ENCODE measurements at places on chromosomes 4 and X.

GRCh38 chrX:17415242-17415810, 40.3 kb downstream of the NHS start:
- H3K4me3 ChIP-seq: no peak overlapping the region
- no peaks in the 10 kb centered on the region for H3K36me3 ChIP-seq
- DNase-seq: no peak
- peaks cover 31% of the 10 kb centered on the region for H3K4me1 ChIP-seq
- no peak overlapping the region for H3K27ac ChIP-seq

DNA sequence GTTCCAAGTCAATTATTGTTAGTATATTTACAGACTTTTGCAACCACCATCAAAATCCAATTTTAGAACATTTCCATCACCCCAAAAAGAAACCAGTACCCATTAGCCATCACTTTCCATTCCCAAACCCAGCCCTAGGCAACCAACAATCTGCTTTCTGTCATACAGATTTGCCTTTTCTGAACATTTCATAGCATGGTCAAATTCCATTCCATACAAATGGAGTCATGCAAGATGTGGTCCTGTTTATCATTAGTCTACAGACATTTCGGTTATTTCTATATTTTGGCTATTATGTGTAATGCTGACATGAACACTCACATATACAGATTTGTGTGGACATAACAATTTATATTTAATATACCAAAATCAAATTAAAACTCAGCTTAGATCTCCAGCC, 508.7 kb downstream of the ZNF674 start:
- no peak overlapping the region for H3K4me3 ChIP-seq
- no peaks in the 10 kb centered on the region for H3K36me3 ChIP-seq
- DNase-seq: no peak
- no peak overlapping the region for H3K27ac ChIP-seq
- H3K27me3 ChIP-seq: no peaks in the 10 kb centered on the region

DNA sequence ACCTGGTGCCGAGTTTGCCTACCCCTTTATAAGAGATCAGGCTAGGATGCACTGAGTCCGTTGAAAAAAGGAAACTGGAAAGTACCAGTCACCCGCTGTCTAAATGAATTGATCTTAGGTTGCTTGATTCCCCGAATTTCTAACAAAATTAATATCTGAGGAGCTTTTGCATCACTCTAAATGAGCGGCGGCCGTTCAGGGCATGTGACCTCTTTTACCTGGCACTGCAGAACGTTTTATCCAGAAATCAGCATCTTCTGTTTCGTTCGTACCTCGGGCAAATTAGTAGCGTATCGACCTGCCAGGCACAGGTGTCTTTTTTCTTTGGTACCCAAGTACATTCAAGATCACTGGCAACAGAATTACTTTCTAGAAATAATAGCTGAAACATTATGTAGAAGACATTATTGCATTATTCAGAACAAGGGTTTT, 876 bp downstream of the KLHL2 start:
- peak overlapping the region; percentile 94 for H3K27ac ChIP-seq
- H3K27me3 ChIP-seq: no peaks in the 10 kb centered on the region
- no peak for DNase-seq
- peak overlapping the region; percentile 96 for H3K4me3 ChIP-seq

GRCh38 chrX:153474718-153475117, 4.3 kb upstream of the HAUS7 start:
- H3K4me1 ChIP-seq: peaks cover 13% of the 10 kb centered on the region
- H3K27ac ChIP-seq: no peak overlapping the region
- no peak for DNase-seq
- H3K4me3 ChIP-seq: peak overlapping the region; percentile 32
- no peaks in the 10 kb centered on the region for H3K36me3 ChIP-seq
- no peaks in the 10 kb centered on the region for H3K27me3 ChIP-seq

GRCh38 chr4:36285784-36286480, 4.5 kb downstream of the DTHD1 start:
- H3K36me3 ChIP-seq: no peaks in the 10 kb centered on the region
- H3K4me1 ChIP-seq: peaks cover 2% of the 10 kb centered on the region
- H3K27ac ChIP-seq: peak overlapping the region; percentile 81
- H3K4me3 ChIP-seq: no peak overlapping the region
- no peak for DNase-seq

- no peaks in the 10 kb centered on the region for H3K27me3 ChIP-seq
- H3K4me3 ChIP-seq: no peak overlapping the region
- DNase-seq: no peak
- no peaks in the 10 kb centered on the region for H3K36me3 ChIP-seq
Observed at GRCh38 chr4:40240040-40240653, 43.3 kb downstream of the RHOH start.

GRCh38 chr4:98779088-98779487, 120.7 kb upstream of the TSPAN5 start:
- no peaks in the 10 kb centered on the region for H3K27me3 ChIP-seq
- H3K4me1 ChIP-seq: peaks cover 8% of the 10 kb centered on the region

DNA sequence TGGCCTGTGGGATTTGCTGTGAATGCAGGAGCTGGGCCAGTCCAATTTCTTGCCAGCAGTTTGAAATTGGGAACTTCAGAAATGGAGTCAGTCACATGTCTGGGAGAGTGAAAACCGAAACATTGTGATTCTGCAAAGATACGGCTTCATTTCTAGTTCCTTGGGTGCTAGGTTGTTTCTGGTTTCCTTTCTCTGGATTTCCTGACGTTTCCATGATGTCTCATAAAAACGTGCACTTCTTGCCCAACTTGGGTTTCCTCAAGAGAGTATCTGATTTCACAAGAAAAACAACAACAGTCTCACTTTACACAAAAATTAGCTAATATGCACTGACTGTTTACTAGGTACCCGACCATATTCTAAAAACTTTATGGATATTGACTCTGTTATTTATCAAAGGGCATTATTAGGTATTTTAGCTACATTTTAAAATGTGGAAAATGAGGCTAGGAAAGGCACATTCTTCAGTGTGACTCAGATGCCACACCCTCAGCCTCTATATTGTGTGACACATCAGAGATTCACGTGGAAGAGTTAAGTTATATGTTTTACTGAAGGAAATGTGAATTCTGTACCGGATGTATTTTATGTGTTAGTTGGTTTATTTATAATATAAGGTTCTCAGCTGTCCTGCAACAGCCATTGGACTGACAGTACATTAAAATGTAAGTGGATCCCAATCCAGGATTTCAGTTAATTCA, 225.0 kb upstream of the PUDP start:
- H3K36me3 ChIP-seq: no peaks in the 10 kb centered on the region
- no peaks in the 10 kb centered on the region for H3K4me1 ChIP-seq
- H3K27ac ChIP-seq: no peak overlapping the region
- H3K4me3 ChIP-seq: no peak overlapping the region
- H3K27me3 ChIP-seq: no peaks in the 10 kb centered on the region

- H3K4me3 ChIP-seq: no peak overlapping the region
- no peak overlapping the region for H3K27ac ChIP-seq
- no peaks in the 10 kb centered on the region for H3K36me3 ChIP-seq
- no peak for DNase-seq
Observed at GRCh38 chr4:25817059-25817681, 45.6 kb downstream of the SEL1L3 start.
